Renal pelvis (tissue), 12 donors: ENCODE measurements at places on chromosomes 3 and 15.

DNA sequence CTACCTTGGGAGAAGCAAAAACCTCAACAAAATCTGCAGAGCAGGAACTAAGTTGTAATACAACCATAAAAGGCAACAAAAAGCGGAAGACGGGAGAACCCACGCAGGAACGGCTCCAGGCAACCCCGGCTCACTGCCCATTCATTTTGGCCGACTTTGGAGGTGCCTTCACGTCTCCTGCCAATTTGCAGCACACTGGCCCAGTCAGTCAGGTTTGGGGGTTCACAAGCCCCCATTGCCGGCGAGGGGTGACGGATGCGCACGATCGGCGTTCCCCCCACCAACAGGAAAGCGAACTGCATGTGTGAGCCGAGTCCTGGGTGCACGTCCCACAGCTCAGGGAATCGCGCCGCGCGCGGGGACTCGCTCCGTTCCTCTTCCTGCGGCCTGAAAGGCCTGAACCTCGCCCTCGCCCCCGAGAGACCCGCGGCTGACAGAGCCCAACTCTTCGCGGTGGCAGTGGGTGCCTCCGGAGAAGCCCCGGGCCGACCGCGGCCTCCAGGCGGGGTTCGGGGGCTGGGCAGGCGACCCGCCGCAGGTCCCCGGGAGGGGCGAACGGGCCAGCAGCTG, 463 bp downstream of the TERC start:
- DNase-seq: peak; percentile 47

DNA sequence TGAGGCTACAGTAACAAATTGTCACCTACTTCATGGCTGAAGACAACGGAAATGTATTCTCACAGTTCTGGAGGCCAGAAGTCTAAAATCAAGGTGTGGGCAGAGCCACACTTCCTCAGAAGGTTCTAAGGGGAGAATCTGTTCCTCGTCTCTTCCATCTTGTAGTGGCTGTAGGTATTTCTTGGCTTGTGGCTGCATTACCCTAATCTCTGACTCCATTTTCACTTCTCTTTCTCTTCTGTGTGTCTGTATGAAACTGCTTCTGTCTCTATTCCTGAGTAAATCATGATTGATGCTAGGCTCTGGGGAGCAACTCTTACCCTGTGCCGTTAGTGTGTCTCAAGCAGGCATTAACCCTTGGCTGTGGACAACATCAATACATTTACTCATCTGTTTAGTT, 164.7 kb downstream of the SQOR start:
- DNase-seq: no peak

DNA sequence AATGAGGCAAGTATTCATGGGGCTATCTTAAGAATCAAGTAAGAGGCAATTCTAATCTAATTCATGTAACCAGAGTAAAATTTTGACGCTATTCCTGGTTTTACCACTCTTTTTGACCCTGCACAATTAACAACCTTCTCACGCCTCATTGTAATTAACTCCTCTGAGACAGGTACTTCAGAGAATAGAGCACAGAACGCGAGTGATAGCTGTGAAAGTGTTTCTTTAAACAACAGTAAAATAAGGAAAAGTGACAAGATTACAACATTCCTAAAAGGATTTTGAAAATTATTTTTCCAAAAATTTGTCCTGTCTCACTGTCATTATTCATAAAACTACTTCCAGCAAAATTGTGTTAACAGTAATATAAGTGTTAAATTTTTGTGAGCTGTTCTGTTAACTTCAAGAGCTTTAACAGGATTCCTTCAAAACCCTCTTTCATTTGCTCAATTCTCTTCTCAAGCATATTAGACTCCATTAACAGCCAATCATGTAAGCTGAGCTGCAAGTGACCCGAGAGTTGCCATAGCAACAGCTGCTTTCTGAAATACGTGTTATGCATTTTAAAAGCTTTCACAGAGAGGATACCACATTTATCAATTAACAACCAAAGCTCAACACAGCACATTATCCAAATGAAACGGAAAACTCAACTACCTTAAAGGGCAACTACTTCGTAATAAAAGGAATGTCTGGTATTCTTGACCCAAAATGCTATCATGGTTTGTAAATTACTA, 93.1 kb downstream of the STAG1 start:
- DNase-seq: peak; percentile 62

DNA sequence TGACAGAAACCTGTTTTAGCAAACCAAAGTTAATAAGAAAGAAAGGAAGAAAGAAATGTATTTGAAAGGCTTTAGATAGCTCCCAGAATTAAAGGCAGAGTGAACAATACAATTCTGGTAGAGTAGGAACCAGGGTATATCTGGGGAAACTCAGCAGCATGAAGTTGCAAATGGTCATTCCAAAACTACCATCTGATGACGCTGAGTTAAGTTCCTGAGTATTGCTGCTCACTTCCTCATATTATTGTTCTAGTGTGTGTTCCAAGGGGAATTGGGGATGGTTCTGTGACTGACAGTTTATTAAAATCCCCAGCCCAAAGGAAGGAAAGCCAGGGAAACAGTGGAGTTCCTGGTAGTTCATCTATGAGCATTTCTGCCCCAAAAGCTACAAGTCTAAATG, 88.3 kb upstream of the FRMD4B start:
- DNase-seq: no peak

DNA sequence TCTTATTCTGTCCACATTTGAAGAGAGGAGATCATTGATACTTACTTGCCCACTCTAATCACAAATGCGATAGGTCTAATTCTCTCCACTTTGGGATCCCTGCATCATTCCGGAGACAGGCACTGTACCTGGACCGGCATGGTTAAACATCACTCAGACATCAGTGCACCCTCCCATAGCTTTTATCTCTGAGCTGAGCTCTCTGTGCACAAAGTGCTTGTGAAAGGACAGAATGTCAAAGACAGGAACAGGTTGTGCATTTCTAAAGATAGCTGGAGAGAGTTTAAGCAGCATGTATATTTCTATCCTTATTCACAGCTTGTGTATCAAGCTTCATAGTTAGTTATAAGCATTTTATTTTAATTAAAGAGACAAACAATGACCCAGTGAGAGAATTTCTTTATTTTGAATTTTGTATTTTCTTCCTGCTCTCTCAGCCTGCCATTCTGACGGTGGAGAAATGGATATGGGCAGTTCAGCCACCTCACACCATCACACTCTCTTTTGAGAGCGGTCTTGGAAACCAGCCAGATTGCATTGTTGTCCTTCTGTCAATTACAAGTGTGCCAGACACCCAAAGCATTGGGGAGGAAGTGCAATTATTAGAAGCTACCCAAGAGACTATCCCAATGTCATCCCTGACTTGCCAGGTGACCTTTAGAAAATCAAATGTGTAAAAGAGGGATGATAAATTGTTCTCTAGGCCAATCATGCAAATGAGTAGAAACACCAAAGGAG, 65.2 kb upstream of the CHL1 start:
- DNase-seq: no peak

GRCh38 chr15:46710401-46710960, 1006.8 kb upstream of the SEMA6D start:
- no peak for DNase-seq

DNA sequence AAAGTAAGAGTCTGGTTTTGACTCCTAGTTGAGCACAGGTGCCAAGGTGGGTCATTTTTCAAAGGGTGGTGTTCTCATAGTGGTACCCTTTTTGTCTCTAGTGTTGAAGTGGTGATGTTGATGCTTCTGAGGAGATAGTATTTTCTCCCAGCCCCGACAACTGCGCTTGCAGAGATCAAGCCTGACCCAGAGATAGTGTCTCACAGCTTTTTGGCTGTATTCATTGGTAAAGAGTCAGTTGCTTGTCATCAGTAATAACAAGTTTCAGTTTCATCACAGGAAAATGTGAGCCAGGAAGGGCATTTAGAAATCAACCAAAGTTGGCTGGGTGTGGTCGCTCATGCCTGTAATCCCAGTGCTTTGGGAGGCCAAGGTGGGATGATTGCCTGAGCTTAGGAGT, 139.3 kb downstream of the NFKBIZ start:
- no peak for DNase-seq

DNA sequence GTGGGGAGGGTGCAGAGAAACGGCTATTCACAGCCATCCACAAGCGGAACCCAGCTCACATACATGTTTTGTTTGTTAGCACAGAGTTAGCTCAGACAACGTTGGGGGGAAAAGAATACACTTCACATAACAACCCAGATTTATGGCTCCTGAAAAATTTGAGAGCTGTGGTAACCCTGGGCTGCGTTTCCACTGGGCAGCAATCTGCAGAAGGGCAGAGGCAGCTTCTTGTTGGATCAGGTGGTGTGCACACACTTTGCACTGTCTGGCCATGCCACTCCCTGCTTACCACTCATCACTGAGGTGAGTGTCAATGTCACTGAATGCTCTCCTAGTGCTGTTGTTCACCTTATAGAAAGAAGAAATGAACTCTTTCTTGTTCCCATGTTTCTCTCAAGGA, 299.8 kb upstream of the SOX14 start:
- no peak for DNase-seq

- DNase-seq: no peak
These were observed 51.8 kb downstream of the ABI3BP start for GRCh38 chr3:100941451-100941850.

- no peak for DNase-seq
These were observed 192.5 kb downstream of the ATP10A start for GRCh38 chr15:25670621-25671020.

GRCh38 chr15:69830876-69831275, 266.8 kb downstream of the TLE3 start:
- no peak for DNase-seq

- DNase-seq: no peak
These were observed 78.5 kb upstream of the CCNL1 start for GRCh38 chr3:157238457-157238856.

- no peak for DNase-seq
These were observed 23.4 kb downstream of the NMD3 start for GRCh38 chr3:161244538-161244937.

DNA sequence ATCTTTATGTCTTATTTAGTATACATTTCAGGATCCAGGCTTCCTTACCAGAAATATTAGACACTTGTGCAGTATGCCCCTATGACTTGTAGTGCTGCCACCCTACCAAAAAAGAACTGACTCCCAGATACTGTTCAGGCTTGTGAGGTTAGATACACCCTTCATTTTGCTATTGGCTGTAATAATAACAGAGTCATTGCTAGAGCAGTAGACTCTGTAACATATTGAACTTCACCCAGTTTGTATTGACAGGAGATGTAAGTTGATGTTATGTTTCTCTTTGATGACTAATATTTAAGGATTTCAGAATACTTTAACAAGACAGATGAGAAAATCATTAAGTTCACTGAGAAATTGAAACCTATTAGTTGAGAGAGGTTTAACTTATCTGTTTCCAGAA, 32.9 kb downstream of the RNF111 start:
- DNase-seq: no peak

DNA sequence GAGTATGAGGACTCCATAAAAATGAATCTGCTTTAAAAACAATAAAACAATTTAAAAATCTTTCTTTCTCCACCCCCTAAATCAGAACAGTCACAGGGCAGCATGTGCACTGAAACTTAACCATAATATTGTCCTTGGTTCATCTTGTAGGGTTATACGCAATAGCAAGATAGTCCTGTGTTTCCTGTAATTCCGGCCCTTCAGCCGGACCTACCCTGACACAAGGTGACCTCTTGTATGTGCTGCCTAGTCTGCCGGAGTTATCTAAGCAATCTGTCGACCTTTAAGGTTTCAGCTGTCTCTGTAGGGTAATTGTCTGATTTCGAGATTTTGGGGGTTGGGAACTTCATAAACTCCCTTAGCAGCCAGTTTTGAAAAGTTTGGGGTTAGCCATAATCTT, 99.9 kb downstream of the DHX36 start:
- no peak for DNase-seq

GRCh38 chr3:64158334-64158733, 66.9 kb downstream of the PRICKLE2 start:
- DNase-seq: no peak

- DNase-seq: no peak
These were observed 11.6 kb upstream of the SCAMP5 start for GRCh38 chr15:74983725-74984231.

DNA sequence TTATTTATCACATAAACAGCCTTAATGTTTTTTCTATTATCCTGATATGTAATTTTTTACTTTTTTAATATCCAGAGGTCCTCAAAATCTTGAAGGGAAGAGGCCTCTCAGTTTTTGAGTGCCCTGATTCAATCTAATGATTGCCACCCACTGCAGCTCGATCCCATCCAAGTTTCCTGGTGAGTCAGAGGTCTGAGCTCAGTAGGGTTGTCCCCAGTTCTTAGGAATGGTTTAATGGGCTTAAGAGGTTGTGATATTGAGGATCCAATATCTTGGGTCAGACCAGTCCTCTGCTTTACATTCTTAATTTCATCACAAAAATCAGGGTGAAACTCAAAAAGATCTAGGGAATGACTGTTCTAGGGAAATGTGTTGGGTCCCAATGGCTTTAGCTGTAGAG, 238.5 kb downstream of the NSUN3 start:
- DNase-seq: no peak

DNA sequence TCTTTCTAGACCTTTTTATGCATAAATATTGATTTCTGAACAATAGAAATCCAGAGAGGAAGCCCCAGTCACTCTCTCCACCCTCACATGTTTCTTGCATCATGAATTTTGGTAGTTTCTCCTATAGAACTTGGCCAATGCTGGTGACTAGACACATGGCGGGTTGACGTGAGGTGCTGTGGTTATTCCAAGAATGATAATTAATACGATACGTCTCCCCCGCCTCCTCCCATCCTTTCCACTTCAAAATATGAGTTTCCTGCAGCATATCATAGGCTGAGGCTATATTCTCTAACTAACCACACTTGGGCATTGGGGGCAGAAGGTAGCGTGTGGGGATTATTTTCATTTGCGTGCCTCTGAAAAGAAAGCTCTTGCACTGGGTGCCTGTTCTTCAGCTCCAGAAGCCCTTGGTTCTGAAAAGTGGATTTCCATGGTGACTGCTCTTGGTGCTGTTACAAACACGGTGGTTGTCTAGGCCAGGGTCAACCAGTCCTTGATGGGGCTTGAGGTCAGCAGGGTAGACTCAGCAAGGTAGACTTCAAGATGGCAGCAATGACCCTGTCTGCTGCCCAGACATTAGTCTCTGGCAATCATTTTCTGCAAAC, 5.3 kb downstream of the TNFSF10 start:
- DNase-seq: no peak

DNA sequence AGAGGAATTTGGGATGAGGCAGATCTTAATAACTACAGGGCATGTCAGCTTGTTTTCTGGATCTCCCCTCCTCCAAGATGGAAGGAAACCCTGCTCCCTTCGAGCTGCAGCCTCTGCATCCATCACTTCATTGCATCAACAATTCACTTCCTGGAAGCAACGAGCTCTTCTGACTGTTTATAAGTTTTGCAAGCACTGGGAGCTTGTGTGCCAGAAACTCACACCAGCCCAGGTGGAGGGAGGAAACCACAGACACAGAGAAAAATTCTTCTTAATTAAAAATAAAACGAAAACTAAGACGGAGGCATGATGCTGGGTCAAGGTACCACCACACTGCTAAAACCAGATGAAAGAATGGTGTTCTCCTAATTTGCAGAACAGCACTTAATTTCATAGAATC, 10.6 kb downstream of the LRIG1 start:
- no peak for DNase-seq

GRCh38 chr15:78193731-78194567, 40.4 kb downstream of the ACSBG1 start:
- no peak for DNase-seq
